Trophoblast cell (in vitro differentiated cells and primary cell): ENCODE measurements at places on chromosomes 5 and 9.

DNA sequence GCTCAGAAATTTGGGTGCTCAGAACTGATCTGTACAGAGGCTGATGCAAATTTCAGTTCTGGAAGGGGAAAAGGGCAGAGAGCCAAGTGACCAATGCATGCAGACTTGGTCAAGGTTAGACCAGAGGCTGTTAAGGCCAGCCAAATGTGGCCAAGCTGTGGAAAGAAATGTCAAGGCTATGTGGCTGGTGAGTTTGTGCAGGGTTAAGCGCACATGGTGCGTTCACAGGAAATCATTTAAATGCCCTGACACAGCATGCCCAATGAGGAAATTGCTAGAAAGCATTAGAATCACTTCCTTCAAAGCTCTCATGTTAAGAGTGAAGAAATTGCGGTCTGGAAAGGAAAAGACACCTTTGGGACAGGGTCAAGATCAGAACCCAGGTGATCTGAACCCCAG lies 58.0 kb downstream of the PTPN3 start:
- DNase-seq = no peak

DNA sequence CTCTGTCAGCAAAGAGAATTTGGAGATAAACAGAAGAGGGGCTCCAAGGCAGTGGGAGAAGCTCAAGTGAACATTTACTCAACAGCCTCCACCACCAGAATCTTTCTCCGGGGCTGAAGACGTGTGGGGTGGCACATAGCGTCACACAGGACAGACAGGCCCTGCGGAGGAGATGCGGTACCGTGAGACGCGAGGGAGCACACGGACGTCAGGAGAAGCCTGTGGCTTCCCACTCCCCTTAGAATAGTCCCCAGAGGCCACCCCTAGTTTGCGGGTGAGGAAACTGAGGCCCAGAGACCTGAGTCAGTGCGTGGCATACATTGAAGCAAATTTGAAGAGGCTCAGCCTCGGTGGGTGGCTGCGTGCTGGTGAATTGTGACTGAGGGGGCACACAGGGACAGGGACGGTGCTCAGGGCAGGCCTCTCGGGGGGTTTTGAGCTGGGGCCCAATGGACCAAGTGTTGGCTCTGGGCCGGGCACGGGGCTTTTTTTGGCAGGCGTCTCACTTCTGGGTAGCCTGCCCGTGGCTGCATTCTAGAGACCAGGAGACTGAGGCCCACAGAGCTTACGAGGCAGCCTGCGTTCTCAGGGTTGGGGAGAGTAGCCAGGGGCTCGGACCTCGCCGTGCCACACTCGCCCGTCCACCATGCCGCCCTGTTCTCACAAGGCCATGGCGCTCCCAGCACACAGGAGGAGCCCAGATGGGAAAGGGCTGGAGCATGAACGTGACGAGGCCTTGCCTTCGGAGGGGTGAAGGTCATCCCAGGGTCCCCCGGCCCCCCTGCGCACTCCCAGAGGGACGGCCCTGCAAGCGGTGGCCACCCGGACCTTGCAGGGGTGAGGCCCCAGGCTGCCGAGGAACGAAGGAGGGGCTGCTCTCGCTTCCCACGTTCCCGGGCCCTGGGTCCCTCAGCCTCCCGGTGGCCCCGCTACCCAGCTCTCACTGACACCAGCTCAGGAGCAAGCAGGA lies 220.6 kb downstream of the C9orf50 start:
- DNase-seq = no peak

DNA sequence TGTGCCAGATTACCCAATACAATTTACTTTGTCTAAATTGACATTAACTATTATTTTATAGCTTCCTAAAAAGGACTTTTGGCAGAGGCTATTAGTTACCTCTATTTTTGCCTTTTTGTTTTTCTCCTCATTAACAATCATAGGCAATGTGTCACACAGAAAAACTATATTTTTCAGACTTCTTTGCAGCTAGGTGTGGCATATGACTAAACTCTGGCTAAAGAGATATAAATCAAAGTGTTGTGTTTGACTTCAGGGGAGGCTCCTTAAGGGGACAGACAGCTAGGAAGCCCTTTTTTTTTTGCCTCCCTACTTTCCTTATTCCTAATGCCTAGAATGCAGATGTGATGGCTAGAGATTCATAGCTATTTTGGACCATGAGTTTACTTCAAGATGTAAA lies 19.7 kb upstream of the GCNT4 start:
- no peak for DNase-seq

GRCh38 chr9:34145165-34145564 lies 18.7 kb upstream of the DCAF12 start:
- DNase-seq = no peak

DNA sequence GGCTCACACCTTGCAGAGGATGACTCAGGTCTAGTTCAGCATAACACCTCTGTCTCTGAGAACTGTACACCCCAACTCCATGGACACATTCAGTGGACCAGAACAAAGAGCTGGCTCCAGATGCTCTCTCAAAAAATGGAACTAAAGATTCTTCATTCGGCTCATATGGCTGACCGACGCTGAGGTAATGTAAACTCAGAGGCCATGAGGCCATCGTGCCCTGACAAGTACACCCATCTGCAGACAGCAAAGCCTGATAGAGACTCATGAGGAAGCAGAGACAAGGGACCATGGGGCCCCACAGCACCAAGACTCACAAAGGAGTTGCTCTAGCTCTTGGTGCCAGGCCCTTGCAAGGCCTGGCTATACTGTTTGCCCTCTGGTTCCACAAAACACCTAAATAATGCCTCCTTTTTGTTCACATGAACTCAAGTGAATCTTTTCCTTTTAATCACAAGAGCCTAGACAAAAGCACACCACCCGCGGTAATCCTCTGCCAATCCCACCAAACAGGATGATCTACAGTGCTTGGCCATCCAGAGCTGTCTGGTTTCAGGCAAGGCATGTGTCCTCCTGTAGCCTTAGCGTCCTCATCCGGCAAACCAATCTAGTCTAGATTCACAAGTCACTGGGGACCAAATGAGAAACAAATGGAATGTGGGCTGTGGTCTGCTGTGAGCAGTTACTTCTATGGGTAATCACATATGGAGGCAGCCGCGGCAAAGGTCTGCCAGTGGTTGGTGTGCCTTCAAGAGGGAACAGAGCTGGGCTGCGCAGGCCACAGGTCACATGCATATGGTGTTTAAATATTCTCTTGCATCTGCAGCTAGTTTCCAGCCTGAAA lies 22.7 kb downstream of the MED27 start:
- no peak for DNase-seq

DNA sequence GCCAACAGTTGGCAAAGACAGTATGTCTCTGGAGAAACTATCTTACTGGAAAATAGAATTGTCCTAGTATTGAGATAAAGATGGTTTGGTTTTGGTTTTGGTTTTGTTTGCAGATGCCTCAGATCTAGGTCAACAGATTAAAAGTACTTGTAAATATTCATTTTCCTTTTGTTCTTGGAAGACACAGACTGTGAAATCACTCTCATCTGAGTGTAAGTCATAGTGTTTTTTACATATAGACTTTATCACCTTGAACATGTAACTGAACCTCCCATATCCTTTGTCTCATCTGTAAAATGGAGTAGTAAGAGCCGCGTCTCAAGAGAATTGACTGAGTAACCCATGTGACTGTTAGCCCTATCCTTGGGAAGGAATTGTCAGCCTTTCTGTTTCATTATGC lies 34.3 kb downstream of the MAP3K1 start:
- no peak for DNase-seq

GRCh38 chr5:53403291-53403690 lies 77.1 kb upstream of the FST start:
- DNase-seq = no peak

DNA sequence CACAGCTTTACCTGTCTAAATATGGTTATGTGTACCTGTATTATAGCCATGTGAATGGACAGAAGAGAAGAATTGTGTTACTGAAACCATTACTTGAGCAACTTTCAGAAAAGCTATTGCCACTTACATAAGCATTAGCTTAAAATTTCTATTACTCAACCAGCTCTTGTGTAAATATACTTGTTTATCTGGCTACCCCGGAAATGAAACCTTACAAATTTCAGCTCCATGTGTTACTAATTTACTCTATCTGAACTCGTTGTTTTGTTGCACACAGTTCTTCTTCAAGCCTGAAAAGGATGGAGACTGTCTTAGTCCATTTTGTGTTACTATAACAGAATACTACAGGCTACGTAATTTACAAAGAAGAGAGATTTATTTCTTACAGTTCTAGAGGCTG lies 22.5 kb upstream of the ADAMTSL1 start:
- no peak for DNase-seq

DNA sequence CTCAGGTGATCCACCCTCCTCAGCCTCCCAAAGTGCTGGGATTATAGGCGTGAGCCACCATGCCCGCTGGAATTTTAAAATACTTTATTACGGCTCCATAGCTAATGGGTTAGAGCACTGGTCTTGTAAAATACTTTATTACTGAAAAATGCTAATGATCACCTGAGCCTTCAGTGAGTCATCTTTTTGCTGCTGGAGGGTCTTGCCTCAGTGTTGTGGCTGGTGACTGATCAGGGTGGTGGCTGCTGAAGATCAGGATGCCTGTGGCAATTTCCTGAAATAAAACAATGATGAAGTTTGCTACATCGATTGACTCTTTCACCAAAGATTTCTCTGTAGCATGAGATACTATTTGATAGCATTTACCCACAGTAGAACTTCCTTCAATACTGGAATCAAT lies 26.0 kb upstream of the GNE start:
- DNase-seq = no peak

GRCh38 chr5:68780299-68780955 lies 313.4 kb upstream of the SLC30A5 start:
- no peak for DNase-seq

GRCh38 chr5:28430565-28431178 lies 1392.3 kb upstream of the CDH9 start:
- no peak for DNase-seq

DNA sequence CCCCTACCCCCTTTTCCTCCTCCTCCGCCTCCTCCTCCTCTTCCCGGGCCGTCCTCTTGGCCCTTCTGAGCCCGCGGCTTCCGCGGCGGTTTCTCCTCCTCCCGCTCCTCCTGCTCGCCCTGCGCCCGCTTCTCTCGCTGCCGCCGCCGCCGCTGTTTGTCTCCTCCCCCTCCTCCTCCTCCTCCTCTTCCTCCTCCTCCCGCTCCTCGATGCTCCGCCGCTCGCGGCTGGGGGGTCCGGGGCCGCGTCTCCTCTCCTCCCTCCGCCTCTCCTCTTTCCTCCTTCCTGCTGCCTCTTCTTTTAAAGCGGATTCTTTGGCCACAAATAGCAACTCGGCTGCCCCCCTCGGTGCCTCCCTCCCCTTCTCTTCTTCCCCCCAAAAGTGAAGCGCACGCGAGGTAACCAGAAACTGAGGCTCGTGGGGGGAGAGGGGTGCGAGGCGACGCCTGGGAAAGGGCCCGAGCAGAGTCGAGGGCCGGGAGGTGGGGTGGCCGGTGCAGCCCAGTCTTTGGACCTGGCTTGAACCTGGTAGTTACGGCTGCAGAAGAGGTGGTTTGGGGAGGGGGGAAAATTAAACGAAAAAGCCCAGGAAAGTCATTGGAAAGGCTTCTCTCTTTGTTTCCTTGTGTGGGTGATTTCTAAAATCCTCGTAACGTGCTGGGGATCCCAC lies 1058.5 kb upstream of the DMAC1 start:
- DNase-seq = no peak

DNA sequence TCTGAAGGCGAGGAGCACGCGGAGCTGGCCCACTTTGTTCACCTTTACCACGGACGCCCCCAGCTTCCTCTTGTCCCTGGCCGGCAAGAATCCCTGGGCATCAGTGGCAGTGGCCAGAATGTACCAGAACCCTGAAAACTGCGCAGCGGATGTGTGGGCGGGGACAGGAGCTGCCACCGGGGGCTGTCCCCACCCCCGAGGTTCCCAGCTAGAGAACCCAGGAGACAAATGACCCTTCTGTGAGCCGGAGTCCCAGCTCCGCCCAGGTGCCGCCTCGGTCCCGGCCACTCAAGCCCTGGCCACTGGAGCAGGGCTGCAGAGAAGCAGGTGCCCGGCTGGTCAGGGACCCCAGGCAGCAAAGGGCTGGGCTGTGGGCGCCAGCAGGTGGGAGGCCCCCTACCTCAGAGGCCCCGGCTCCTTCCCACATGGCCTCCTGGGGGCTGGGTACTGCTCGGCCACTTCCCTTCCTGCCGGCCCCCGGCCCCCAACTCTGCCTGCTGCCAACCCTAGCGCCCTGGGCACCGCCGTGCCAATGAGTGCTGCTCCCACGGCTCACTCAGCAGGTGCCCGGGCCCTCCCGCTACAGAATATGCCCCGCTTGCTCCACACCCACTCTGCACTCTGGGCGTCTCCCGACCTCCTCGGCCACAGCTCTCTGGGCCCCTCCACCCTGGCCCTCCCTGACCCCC lies 713 bp downstream of the LCN10 start:
- DNase-seq = no peak

- DNase-seq = no peak
Observed at GRCh38 chr5:66361070-66361469, 217.0 kb downstream of the SREK1 start.

- DNase-seq = no peak
Observed at GRCh38 chr9:109328978-109329637, 8.2 kb upstream of the EPB41L4B start.

- DNase-seq = no peak
Observed at GRCh38 chr5:91464886-91465646, 81.9 kb upstream of the ARRDC3 start.

DNA sequence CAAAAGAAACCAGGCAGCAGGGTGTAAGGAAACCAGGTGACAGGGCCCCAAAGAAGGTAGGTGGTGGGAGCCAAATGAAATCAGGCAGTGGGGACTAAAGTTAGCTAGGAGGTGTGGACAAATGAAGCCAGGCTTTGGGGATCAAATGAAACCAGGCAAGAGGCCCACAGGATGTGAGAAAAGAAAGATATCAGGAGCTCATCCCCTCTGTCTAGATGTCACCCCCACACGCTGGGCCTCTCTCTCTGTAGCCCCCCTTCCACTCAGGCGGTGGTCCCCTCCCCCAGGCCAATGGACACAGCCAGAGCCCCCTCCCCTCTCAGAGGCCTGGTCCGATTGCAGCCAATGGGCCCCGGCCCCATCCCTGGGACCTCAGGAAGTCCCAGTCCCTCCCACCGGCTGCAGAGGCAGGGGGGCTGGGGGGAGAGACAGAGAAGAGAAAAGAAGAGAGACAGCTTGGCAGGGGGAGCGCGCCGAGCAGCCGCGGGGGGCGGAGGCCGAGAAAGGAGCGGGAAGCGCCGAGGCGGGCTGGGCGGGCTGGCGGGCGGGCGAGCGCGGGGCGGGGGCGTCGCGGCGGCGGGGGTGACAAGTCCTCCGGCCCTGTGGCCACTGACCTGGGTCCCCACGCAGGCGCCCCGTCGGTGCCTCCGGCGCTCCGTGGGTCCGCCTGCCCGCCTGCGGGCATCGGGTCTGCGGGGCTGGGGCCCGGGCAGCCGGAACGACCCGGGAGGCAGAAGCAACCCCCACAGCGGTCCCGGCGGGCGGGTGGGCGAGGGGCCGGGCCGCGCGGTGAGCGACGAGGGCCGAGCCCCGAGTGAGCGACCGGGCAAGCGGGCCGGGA lies 11.9 kb downstream of the CNTFR start:
- DNase-seq = no peak

- no peak for DNase-seq
Observed at GRCh38 chr5:20956134-20956533, 968.1 kb upstream of the CDH18 start.

DNA sequence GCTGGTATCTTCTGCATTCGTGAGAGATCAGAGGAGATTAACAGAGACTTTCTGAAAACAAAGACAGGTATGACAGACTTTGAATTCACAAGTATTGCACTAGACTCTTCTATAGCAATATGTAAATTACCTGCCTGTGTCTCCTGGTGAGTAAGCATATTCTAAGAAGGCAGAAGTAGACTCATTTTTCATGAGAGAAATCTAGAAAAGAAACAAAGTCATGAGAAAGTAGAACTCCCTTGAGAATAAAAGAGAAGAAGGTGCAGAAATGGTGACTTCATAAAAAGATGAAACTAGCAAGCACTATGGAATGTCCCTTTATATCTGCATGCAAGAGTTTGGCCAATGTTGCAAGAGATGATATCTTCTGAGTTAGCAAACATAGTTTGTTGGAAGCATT lies 419.8 kb downstream of the DMRT2 start:
- peak; percentile 8 for DNase-seq
